Stimulated activated CD4-positive, alpha-beta T cell treated with anti-CD3 and anti-CD28 coated beads, Interleukin-12 subunit alpha, Interleukin-12 subunit beta, amount 100 ng/mL, for 4 hours (primary cell): ENCODE measurements at places on chromosomes 4 and X.
A peak's percentile ranks its signal among the peaks of the same experiment; 100 is the strongest.

DNA sequence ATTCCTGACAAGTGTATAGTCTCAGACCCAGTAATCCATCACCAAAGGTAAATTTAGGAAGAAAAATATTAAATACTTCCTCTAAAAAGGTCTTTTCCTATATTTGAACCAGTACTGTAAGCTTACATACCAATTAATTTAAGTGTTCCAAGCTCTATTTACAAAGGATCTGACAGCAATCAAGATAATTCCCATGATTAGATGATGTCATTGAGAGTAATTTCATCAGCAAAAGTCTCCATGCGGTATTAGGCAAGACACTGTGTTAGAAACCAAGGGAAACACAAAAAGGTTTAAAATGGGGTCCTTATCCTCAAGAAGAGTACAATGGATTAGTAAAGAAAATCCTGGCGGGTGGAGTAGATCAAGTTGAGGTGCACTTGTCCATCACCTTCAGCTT, 198.5 kb downstream of the PRDM5 start:
- no peak for DNase-seq

- DNase-seq, result no peak
Observed at GRCh38 chrX:149259241-149259640, 245.9 kb downstream of the IDS start.

DNA sequence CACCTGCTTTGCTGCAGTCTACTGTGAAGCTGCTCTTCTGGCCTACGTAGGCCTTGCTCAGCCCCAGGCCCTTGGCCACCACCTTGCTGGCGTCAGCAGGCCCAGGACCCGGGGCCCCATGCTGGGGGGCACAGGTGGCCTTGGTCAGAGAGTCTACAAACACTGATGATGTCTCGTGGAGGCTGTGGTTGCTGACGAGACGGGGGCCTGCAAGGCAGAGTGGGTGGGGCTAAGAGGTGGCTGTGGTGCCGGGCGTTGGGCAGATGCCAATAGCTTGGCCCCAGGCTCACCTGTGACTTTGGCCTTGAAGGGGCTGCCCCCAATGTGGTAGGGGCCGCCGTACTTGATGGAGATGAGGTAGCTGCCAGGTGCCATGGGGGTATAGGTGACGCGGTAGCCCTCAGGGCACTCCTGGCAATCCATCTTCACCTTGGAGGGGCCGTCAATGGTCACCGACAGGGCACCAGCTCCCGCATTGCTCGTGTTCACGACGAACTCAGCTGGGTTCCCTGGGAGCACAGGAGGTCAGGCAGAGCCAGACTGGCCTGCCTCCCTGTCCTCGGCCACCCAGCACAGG, 25.0 kb downstream of the FLNA start:
- DNase-seq, result no peak

GRCh38 chr4:158827543-158827981, 58.7 kb downstream of the FNIP2 start:
- DNase-seq, result no peak

DNA sequence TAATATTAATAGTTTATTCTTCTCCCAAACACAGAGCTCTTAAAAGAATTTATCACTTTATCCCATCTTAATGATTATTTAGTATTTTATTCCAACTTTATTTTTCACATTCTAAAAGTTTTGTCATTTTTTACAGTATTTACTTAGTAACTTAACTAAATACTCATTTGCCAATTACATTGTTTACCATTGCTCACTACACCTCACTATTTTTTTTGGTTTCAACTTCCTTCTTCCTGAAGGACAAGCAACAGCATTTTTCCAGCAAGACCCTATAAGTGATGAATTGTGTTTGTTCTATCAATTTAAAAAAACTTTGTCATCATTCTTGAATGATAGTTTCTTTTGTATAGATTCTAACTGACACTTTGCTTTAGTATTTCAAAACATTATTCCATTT, 19.4 kb upstream of the SRD5A3 start:
- no peak for DNase-seq

- peak; percentile 50 for DNase-seq
Observed at GRCh38 chr4:169612871-169613859, 782 bp upstream of the NEK1 start.

- no peak for DNase-seq
Observed at GRCh38 chr4:106116025-106116424, 200.0 kb downstream of the TBCK start.

- no peak for DNase-seq
Observed at GRCh38 chr4:122107680-122108079, 44.5 kb upstream of the BLTP1 start.

GRCh38 chr4:9976781-9977180, 44.5 kb downstream of the SLC2A9 start:
- DNase-seq, result no peak

DNA sequence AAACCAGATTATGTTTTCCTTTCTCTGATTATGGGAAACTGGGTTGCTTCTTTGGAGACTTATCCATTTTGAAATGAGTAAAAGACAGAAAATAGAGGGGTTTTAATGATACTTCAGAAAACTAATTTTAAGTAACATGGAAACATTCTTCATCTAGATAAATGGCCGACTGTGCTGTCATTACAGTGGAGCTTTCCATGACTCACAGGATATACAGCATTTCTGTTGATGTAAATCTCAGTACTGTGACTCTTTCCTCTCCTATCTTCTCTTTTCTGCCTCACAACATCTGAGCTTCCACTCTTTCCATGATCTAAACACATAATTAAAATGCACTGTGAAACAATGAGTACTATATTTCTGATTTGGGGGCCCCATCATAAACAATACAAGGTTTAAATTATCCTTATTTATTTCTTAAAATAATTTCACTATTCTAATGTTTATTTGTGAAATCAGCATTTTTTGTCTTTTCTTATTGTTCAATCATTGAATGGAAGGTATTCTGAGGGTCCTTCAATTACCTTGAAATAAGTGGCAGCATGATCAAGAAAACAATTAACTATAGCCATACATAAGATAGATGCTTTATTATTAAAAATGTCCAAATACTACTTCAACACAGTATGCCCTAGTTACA, 19.3 kb downstream of the SEC24D start:
- DNase-seq, result no peak

GRCh38 chrX:23952984-23953907, 45.4 kb downstream of the CXorf58 start:
- DNase-seq, result peak; percentile 1

DNA sequence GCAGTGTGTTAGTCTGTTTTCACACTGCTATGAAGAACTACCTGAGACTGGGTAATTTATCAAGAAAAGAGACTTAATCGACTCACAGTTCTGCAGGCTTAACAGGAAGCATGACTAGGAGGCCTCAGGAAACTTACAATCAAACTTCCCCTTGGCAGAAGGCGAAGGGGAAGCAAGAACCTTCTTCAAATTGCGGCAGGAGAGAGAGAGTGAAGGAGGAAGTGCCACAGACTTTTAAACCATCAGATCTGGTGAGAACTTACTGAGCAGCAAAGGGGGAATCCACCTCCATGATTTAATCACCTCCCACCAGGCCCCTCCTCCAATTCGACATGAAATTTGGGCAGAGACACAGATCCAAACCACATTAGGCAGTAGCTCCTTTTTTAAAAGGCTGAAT, 59.2 kb upstream of the LEF1 start:
- no peak for DNase-seq

GRCh38 chr4:14125375-14126129, 498.0 kb upstream of the BOD1L1 start:
- no peak for DNase-seq

DNA sequence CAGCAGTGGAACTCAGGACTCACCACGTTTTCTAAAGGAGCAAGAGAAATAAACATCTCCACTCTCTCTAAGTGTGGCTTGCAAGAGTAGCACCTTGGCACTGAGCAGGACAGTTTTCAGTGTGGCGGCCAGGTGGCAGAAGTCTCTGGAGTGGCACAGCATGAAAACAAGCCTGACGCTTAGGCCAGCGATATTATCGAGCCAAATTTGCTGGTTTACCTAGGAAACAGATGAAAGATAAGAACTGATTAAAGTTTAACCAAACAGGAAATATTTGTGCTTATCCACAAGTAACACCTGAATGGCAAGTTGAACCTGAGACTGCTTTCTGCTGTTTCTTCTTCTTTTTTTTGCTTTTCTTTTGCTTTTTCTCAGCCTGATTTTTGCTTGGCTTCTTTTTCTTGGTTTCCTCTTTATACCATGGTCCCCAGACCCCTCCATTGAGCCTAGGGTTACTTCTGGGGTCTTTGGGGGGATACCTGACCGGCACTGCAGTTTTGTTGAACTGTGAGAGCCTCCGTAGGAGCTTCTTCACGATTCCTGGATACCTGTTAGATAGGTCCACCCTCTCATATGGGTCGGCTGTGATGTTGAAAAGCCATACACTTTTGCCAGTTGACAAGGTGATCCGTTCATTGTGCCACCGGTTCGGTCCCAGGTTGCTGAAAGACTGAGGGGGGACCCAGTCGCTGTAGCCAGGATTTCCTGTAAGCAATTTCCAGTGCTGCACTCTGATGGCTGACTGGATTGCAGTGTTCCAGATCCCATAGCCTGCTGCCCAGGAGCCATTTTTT, 77.3 kb downstream of the ARSJ start:
- DNase-seq, result peak; percentile 46

DNA sequence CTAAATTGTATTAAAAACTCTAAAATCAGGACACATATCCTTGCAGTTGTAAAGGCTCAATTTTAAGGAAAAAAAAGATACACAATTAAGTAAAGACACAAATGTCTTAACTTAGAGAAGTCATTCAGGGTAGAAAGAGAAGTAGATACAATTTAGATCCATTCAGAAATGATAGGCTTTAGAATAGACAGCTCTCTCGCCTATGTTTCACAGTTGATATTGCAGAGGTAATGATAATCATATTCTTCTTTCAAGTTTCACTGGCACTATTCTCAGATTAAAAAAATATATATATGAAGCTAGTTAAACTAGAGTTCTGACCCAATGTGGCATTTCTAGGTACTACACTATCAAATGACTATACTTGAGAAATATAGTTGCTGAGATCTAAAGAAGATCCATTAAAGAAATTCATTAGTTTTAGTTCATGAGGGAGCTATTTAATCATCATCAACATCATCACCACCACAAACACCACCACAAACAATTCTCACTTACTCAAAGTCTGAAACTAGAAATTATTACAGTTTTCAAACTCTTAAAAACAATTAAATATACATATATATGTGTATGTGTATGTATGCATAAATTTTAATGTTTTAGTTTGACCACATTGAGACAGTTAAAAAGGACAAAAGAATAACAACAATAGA, 93.1 kb downstream of the ANTXR2 start:
- DNase-seq, result no peak
